Activated CD4-positive, CD25-positive, alpha-beta regulatory T cell treated with anti-CD3 and anti-CD28 coated beads, Interleukin-2, amount 50 U/mL, for 24 hours (primary cell): ENCODE measurements at places on chromosomes 6 and 20.

DNA sequence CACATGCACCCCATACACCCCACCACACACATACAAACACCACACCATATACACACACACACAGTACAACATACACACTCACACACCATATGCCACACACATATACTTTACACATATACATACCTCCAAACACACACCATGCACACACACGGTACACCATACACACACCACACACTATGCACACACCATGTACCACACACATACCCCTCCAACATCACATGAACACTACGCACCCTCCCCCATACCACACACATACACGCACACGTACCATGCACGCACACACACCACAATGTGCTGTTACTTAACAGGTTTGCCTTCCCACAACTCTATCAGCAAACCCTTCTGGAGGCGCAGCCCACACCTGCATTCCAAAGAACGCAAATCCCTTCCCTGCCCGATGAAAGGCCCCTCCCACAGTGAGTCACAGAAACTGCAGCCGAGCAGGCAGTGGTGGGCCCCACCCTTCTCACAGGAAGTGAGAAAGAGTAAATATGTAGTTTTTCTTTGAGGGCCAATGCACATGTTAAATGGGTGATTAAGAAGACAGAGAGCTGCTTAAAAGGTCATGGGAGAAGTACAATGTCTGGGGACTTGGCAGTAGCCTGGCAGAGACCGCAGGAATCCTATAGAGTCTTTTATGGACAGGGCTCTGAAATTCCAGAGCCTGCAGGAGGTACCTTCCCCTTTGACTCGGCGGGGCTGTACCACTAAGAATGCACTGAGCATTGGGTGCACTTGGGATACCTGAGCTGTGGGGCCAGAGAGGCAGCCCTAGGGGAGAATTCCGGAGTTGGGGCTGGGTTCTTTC lies 34.1 kb upstream of the EZR start:
- peak; percentile 78 for ATAC-seq

DNA sequence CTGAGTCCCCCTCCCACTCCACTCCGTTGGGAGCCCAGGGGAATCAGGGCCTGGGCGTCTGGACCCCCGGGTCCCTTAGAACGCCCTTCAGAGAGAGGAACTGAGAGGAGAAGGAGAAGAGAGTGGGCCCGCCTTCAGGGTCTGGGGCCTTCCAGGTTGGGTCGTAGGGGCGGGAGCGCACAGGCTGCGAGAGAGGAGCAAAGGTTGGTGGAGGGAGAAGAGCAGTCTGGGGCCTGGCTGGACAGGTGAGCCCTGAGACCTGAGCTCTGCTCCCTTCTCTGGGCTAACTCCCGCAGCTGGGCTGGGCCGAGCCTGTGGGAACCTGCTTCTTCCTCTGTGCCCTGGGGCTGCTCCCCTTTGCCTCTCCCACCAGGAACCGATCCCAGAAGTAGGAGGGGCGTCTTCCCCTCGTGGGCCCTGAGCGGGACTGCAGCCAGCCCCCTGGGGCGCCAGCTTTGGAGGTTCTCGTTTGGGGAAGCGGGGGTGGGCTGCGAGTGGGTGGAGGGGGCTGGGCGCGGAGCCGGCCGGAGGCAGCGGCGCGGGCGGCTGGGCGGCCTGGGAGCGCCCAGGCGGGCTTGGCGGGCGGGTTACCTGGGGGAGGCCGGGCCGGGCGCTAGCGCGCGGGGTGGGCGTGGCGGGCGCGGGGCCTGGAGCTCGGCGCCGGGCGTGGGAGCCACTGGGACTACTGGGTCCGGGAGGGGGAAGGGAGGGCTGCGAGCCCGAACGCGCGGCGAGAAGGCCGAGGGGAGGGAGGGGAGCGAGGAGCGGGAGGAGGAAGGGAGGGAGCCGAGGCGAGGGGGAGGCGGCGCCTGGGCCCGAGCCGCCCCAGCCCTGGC lies at the start of gene DDR1:
TSS of gene DDR1 (plus strand) at position 835 of the 836 bp plus-strand sequence. CDS start 4,211 bp downstream, outside the sequence.
- ATAC-seq: peak; percentile 62

DNA sequence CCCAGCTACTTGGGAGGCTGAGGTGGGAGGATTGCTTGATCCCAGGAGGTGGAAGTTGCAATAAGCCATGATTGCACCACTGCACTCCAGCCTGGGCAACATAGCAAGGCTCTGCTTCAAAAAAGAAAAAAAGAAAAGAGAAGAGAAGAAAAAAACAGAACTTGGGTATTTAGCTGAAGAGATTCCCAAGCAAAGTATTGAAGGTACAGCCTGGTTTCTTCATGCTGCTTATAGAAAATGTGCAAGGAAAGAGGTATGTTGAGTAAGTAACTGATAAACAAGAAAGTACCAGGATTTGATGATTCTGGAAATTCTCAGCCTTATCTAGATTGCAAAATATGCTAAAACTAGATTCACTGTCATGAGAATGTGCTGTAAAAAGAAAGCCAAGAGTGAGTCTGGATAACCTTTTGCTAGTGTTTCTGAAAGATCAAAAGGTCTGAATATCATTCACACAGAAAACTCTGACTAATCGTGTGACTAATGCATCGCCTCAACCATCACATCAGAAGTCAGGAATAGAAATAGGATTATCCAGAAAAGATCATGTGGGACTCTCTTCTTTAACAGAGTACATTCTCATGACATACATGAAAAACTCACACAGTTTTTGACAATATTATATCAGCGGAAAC lies 32.4 kb upstream of the NOP56 start:
- ATAC-seq: no peak

DNA sequence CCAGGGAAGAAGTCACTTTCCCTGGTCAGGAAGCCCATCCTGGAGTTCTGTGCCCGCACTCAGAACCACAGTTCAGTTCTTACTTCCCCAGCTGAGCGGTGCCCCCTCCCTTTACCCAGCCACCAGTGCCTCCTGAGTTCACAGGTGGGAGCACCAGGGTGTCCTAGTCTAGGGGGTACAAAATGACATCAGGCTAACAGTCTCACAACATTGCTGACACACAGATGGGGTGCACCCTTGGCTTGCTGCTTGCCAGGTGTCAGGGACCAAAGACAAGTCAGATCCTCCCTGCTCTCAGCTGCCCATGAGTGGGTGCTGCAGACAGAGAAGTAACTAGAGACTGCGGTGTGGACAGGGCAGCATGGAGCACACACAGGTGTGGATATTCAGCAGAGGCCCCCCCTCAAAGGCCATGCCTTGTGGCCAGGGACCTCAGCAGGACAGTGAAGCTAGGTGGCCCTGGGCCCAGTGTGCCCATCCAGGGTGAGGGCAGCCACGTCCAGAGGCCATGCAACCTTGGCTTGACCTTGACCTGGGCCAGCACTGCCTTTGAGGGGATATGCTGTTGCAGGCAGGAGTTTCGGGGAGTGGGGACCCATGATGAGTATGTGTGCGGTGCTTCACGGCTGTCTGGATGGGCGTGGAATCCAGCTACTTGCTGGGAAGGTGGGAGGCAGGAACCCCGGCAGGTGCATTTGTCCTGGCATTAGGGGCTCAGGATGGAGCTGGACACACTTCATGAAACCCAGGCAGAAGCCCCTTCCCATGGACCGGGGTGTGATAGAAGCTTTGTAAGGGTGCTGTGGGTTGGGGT lies 110.4 kb upstream of the FRMD1 start:
- ATAC-seq: no peak

DNA sequence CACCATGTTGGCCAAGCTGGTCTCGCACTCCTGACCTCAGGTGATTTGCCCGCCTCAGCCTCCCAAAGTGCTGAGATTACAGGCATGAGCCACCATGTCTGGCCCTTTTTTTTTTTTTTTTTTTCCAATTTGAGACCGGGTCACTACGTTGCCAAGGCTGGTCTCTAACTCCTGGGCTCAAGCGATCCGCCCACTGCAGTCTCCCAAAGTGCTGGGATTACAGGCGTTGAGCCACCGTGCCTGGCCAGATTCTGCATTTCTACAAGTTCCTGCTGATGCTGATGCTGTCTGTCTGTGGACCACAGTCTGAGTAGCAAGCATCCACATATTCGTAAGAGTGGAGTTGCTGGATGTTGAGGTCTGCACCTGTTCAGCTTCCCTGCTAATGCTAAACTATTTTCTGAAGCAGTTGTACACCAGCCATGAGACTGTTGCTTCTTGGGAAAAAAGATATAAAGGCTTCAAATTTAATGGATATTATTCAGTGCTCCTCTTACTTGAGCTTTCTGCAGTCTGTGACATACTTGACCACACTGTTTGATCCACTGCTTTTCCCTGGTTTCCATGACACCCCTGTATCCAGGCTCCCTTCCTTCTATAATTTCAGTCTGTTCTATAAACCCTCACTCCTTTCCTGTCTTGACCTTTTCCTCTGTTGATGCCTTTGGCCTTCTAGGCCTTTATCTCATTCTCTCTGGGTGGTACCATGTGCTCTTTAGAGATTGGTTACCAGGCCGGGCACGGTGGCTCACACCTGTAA lies 10.1 kb upstream of the ZBTB12 start:
- no peak for ATAC-seq

- no peak for ATAC-seq
Observed at GRCh38 chr6:19268117-19268516, 569.1 kb upstream of the ID4 start.

DNA sequence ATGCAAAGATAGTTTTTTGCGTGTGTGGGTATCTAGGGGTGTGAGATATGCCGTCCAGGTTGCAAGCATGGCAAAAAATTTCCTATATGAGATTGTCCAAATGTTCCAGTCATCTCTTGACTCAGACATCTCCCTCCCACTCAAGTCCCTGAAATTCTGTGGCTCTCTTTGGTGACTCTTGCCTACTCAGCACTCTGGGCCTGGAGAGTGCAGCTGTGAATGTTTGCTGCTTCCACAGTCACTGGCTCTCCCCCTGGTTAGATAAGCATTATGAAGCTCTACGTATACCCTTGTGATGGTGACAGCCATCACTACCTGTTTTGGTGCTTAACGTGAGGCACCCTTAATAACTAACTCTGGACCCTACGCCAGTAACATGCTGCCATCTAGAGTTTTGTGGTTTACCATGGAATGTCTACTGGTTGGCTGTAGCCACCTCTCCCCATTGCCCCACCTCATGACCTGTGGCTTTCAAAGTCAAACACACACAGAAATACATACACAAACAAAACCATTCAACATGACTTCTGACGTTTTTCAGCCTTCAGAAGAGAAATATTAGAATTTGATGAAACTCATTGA lies 621.9 kb upstream of the CITED2 start:
- no peak for ATAC-seq

- ATAC-seq: no peak
Observed at GRCh38 chr20:58645412-58645968, 5.6 kb upstream of the STX16 start.

- no peak for ATAC-seq
Observed at GRCh38 chr6:169619650-169620049, 82.2 kb downstream of the WDR27 start.

DNA sequence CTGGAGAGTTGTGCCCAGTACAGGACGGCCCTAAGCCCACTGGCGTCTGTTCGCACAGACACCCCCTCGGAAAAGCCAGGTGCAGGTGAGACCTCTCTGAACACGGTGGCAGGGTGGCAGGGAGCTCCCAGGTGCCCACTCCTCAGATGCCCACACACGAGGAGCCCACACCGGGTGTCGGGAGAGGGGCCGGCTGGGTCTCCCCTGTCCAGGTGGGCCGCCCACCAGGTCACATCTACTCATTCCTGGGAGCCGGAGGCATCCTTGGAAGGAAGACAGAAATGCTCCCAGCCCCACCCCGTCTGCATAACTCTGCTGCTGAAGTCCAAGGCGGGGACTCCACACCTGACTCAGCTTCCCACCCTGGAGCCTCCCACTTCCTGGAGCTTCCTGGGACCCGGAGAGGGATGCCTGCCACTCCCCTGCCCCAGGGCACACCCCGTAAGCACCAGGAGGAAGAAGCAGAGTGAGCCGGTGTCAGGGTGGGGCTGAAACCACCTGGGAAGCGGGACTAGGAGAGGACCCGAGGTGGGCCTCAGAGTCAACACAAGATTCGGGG lies 2.5 kb downstream of the SRMS start:
- no peak for ATAC-seq

GRCh38 chr6:30931969-30932645 lies at the start of gene SFTA2:
TSS of gene SFTA2 (minus strand) at chr6:30932170. CDS start at chr6:30932096, 74 bp downstream.
- ATAC-seq: no peak

- no peak for ATAC-seq
Observed at GRCh38 chr6:79188885-79189480, 45.5 kb downstream of the HMGN3 start.

- no peak for ATAC-seq
Observed at GRCh38 chr20:37385659-37386504, 39.9 kb downstream of the SRC start.

- no peak for ATAC-seq
Observed at GRCh38 chr6:159043947-159044346, 844 bp downstream of the TAGAP start.

- no peak for ATAC-seq
Observed at GRCh38 chr6:33931799-33932198, 128.0 kb upstream of the MLN start.

DNA sequence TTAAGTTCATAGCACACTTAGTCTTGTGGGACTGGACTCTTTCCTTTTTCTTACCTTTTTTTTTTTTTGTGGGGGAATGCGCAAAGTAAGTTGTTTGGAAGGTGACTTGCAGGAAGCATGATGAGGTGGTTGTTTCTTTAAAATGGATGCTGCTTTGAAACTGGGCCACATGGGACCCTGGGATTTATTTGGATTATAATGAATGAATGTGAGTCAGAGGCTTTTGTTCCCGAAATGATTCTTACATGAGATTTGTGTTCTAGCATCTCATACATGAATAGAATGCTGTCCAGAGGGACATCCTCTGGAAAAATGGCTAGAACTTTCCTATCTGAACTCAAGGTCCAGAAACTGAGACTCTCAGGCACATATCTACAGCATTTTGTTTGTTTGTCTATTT lies 236.6 kb upstream of the RNF24 start:
- no peak for ATAC-seq

- no peak for ATAC-seq
Observed at GRCh38 chr20:51457533-51457932, 85.0 kb downstream of the NFATC2 start.

DNA sequence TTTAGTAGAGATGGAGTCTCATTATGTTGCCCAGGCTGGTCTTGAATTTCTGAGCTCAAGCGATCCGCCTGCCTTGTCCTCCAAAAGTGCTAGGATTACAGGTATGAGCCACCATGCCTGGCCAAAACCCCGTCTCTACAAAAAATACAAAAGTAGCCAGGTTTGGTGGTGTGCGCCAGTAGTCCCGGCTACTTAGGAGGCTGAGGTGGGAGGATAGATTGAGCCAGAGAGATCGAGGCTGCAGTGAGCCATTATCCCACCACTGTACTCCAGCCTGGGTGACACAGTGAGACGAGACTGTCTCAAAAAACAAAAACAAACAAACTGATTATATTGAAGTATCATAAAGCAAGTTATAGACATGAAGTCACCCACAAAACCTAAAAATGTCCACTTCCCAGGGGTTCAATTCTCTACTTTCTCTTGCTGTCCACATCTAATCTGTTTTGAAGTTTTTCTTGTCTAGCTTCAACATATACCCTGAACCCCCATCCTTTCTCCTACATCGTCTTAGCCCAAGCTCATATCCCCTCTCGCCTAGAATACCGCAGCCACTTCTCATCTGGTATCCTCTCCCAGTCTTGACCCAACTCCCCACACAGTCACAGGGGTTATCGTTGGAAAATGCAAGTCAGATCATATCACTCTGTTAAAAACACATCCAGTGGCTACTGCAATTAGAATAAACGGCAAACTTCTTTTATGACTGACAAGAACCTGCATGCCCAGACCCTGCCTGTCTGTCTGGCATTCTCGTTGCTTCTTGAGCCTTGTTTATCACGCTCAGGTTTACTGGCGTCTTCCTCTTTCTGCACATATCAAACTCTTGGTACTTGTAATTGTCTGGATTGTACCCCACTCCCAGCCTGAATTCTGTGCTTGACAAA lies 20.1 kb upstream of the NCOA3 start:
- ATAC-seq: no peak

GRCh38 chr6:53869964-53870363 lies 75.2 kb downstream of the LRRC1 start:
- no peak for ATAC-seq
